Thyroid gland (tissue), 4 donors: ENCODE measurements at places on chromosomes 3 and 15. TPM values are rescaled to one million over a fixed set of nuclear protein-coding genes. Genes with fewer than 3 reads are reported as not detected.

The GP5 gene
- 1.2 TPM for total RNA-seq

The ARPIN gene
- 25.5 TPM for total RNA-seq

The SPTSSB gene
- total RNA-seq = not detected

- DNase-seq = no peak
Observed at GRCh38 chr3:25971736-25972135, 181.8 kb downstream of the OXSM start.

DNA sequence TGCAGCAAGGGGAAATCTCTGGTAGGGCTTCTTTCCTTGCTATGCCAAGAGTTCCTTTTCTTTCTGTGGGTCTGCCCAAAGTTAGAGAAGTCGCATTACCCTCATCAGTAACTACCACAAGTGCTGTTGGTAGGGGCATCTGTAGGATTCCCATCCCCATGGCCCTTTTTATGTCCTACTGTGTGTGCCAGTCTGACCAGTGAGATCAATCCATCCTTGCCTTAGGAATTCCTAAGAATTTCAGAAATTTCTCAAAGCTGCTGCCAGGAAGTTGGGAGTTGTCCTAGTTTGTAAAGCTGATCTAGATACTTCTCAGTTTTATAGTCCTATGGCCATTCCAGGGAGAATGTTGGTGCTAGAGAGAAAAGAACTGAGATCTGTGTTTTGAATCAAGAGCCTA, 36.5 kb downstream of the SH3GL3 start:
- DNase-seq = no peak

GRCh38 chr3:160475884-160476283, 26.3 kb upstream of the TRIM59 start:
- DNase-seq = no peak

GRCh38 chr3:98012979-98013378, 22.1 kb downstream of the GABRR3 start:
- no peak for DNase-seq

DNA sequence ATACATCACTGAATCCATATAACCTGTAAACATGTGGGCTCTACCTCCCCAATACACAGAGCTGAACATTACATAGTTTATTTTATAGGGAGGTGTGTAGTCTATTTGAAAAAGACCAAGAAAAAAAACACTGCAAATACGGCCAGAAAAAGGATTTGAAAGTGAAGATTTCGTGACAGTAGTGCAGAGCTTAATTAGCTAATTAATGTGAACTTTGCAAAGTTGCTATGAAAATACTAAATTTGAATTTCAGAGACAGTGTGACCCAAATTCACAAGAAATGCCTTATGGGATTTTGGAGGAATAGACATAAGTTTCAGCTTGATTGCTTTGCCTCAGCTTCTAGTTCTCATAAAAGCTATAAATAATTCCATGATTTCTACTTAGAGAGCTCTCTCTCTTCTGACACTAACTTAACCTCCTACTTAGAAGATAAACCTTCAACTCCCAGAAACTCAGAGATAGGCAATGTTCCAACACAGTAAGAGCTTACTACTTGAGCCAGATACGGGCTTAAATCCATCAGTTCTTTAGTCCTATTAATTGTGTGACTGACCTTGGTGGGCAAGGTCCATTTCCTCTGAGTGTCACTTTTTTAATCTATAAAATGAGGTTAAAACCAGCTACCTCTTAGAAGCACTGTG, 87.3 kb upstream of the THBS1 start:
- DNase-seq = no peak

GRCh38 chr3:85726241-85726640, 767.5 kb downstream of the CADM2 start:
- DNase-seq = no peak
